ENCODE measurements at places on chromosomes 13 and 19. TPM values are rescaled to one million over a fixed set of nuclear protein-coding genes. Genes with fewer than 3 reads are reported as not detected.
A peak's percentile ranks its signal among the peaks of the same experiment; 100 is the strongest.

DNA sequence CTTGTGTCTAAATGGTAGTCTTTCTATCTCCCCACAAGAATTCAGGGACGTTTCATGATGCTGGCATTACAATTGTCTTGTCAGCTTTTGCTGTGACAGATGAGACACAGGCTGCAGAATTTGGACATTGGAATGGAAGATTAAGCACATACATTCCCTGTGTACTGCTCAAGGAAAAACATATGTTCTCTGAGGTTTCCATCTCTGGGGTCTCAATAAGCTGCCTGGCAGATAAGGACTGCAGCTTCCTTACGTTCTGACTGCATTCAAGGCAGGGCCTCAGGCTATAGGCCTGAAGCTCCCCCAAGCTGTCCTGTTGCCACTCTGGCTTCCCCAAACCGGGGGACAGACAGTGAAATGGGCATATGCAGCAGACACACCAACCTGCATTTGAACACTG lies 91.3 kb upstream of the KL start:
- DNase-seq: no peak

DNA sequence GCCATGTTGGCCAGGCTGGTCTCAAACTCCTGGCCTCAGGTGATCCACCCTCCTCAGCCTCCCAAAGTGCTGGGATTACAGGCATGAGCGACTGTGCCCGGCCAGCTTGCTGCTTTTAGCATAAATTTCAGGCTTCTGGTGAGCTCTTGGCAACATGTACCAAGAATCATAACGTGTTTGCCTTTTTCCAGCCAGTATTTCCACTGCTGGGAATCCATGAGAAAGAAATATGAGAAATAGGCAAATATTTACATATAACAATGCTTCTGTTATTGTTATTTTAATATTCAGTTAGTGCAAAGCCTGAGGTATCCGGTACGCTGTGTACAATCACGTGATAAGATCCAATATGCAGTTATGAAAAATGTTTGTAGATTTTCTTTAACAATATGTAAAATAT lies 29.2 kb upstream of the CERS4 start:
- DNase-seq: no peak

DNA sequence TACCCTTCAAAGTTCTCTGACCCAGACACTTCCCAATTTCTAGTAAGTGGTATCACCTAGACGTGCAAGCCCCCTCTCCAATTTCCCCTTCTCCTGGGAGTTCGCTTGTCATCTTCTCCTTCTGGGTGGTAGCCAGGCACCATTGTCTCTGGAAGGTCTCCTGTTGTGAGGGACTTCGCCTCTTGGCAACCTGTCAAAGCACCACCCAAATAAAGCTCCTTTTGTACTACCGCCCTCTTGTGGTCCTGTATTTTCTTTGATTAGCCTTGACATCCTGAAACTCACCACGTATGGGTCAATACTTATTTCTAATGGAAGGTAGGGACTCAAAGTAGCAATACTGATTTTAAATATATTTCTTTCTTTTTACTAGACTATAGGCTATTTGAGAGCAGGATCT lies 8.2 kb downstream of the GPC5 start:
- DNase-seq: no peak

DNA sequence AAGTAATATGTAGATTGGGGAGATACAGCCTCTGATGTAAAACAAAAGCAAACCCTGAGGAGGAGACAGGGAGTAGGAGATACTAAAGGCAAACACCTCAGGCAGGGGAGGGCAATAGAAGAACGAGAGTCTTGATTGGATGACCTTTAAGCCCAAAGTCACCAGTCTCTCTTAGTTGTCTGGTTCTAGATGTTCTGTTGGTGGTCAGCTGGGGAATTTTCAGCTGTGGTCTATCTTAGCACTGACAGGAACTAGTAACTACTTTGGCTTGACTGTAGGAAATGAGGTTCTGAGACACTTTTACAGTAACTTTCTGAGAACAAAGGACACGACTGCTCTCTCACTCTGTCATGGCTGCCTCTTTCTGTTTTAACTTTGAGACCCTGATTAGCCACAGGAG lies 290.7 kb upstream of the MIR17HG start:
- DNase-seq: no peak

- no peak for DNase-seq
Measured at GRCh38 chr13:101450749-101451130, 1.7 kb upstream of the ITGBL1 start.

GRCh38 chr13:41019578-41020347 lies 647 bp upstream of the ELF1 start:
- no peak for DNase-seq

GRCh38 chr13:23851106-23851505 lies 38.1 kb downstream of the MIPEP start:
- DNase-seq: no peak

- DNase-seq: peak; percentile 50
Measured at GRCh38 chr19:45446295-45446694, 21.5 kb upstream of the FOSB start.

- DNase-seq: peak; percentile 80
Measured at GRCh38 chr19:2567580-2567979, 91.7 kb downstream of the GADD45B start.

DNA sequence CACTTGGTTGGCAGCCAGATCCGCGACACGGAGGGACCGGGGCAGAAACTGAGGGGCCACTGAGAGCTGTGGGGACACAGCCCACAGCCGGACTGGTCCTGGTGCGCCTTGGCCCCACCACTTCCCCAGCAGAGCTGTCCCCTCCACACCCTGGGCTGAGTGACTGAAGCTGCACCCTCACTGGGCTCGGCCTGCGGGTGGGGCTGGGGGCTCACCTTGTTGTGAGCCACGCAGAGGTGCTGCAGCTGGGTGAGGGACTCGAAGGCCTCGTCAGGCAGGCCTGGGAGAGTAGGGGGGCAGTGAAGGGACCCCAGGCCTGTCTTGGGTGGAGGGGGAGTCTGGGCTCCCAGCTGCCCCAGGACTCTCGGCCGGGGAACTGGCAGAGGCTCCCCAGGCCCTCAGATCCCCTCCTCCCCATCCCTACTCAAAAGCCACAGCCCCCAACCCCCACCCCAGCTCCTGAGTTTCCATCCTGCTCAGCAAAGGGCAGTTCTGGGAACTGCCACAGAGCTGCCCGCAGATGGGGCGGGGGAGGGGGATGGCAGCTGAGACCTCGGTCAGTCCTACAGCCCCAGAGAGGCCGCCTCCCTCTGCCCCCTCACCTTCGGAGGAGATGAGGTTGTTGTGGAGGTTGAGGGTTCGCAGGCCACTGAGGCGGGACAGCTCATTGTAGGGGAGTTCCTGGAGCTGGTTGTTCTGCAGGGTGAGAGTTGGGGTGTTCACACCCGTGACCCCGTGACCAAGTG lies 2.3 kb downstream of the PODNL1 start:
- no peak for DNase-seq

- DNase-seq: peak; percentile 78
Measured at GRCh38 chr19:49362048-49362928, at the start of gene TEAD2. TSS of gene TEAD2 (minus strand) at chr19:49362416. CDS start at chr19:49360075, 2,341 bp downstream.

DNA sequence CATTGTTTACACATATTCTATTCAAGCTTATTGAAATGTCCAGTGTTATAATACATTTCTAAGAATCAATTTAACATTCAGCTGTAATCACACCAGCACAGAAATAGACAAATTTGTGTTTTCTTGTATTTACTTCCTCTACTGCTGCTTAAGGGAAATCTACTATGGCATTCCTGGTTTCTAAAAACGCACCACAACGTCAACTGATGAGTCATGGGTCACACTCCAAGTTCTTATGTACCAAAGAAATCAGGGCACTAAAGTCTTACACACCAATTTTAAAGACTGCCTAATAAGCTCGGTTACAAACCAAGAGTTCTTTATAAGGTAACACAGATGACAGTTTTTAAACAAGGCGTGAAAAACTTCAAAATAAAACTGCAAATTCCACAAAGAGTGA lies 13.2 kb downstream of the LNX2 start:
- peak; percentile 51 for DNase-seq

GRCh38 chr13:110822669-110822945 lies 92.3 kb downstream of the ANKRD10 start:
- no peak for DNase-seq

DNA sequence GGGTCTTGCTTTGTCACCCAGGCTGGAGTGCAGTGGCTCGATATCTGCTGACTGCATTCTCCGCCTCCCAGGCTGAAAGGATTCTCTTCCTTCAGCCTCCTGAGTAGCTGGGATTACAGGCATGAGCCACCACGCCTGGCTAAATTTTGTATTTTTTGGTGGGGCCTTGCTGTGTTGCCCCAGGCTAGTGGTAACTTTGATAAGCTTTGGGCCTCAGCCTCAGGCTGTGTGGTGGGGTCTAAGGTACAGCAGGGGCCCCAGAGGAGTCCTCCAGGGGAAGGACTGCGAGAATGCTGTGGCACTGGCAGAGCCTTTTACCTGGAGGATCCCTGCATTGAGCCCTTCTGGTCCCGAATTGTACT lies 7.2 kb downstream of the DOT1L start:
- no peak for DNase-seq

Gene LRRC63
- not detected for total RNA-seq

Gene B3GNT8
- total RNA-seq: 28.8 TPM

Gene CD22
- 4.1 TPM for total RNA-seq

Gene DCT
- total RNA-seq: 0.95 TPM

Gene SHD
- total RNA-seq: 4.6 TPM

Gene ZNF66
- 5.7 TPM for total RNA-seq

Gene POU4F1
- not detected for total RNA-seq

Gene TEX26
- total RNA-seq: not detected

Gene PNMA8A
- 3.2 TPM for total RNA-seq

Gene MTUS2
- total RNA-seq: 0.60 TPM

Gene CACNA1A
- total RNA-seq: 10.1 TPM

Measured in mucosa of descending colon (tissue), 3 donors.